ENCODE measurements at places on chromosomes 6 and 20.

DNA sequence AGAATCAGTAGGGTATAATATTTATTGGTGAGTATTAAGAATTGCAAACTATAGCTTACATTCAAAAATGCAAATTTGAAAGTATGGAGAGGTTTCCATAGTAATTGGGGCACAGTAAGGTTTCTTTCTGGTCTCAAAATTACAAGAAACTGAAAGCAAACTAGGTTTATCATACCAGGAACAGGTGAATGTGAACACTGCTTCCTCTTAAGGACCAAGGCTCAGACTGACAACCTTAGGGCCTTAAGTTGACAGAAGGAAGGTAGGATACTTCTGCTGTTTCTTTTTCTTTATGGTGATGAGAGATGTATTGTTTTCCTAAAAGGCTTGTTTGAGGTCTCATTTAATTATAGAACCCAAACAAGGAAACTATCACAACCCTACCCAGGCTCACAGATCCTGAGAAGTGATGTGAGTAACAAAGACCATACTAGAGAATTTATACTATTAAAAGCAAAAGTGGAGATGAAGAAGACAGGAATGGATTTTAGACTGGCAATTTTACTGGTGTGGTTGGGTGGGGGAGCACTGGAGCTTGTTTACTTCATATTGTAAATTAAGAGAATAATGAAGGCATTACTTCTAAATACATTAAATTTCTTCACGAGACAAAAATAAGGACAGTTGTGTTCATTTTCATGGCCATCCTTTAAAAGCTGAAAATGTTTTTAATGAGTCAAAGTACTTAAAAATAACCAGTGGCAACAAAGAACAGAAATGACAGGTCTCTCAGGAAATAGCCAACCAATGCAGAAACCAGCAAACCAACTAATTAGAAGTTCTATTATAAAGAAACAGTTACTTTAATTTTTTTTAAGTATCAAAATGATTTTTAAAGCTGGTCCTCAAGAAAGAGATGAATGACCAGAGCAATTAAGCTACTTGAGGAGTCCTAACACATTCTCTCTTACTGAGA lies 21.3 kb downstream of the STAU1 start:
- no peak for DNase-seq

- DNase-seq, result no peak
Observed at GRCh38 chr6:32105433-32105832, 3.7 kb downstream of the TNXB start.

GRCh38 chr20:17624551-17625245 lies 54.8 kb downstream of the DSTN start:
- no peak for DNase-seq

GRCh38 chr6:168691774-168692173 lies 250.8 kb downstream of the SMOC2 start:
- DNase-seq, result no peak

DNA sequence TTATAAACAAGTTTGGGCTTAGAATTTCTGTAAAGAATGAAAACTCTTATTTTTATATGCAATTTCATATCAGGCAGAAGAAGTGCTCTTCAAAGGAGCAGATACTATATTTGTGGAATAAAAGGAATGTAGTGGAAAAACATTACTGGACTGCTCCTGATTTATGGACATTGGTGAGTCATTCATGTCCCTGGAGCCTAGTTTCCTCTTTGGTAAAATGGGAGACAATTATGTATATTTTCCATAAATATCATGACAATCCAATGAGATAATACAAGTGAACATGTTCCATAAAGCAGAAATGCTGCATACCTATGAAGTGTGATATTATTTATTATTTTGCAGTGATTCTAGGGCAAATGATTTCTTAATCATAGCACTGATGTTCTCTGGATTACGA lies 445.8 kb upstream of the CITED2 start:
- peak; percentile 86 for DNase-seq

- DNase-seq, result peak; percentile 33
Observed at GRCh38 chr6:35470663-35471120, 2.5 kb downstream of the RPL10A start.
